ENCODE measurements at places on chromosomes 2 and 18.

- DNase-seq: no peak
Observed at GRCh38 chr2:152470861-152471854, 136.2 kb downstream of the FMNL2 start.

DNA sequence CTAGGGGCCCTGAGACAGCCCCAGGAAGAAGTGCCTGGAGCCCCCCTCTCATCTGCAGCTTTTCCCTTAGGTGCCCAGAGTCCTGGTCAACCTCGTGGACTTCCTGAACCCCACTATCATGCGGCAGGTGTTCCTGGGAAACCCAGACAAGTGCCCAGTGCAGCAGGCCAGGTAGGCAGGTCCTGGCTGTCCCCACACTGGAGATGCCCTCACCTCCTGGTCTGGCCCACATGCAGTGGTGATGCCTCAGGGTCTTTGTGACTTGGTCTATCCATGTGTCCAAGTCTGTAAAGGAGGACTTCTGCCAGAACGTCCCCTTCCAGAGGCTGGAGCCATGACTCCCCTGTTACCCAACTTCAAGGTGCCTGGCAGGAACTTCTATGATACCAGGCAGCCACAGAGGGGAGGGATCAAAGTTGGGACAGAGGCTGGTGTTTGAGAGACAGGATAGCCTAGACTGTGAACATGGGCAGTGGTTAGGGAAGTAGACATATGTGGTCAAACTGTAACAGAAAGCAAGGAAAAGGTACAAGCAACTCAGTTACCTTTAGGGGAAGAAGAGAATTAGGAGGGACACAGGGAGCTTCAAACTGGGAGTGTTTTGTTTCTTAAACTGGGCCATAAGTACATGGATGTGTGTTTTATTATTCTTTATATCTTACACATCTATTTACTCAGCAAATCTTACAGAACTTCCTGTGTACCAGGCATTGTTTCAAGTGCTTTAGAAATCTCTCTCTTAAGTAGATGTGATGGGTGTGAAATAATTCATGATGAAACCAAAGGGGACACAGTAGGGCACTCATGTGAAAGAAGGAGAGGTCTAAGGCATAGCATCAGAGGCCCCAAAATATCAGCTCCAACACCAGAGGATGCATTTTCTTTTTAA, 107.1 kb downstream of the PLB1 start:
- no peak for DNase-seq

GRCh38 chr2:15018814-15019213, 386.3 kb downstream of the LRATD1 start:
- DNase-seq: no peak

- DNase-seq: no peak
Observed at GRCh38 chr2:15750433-15750814, 158.8 kb downstream of the DDX1 start.

DNA sequence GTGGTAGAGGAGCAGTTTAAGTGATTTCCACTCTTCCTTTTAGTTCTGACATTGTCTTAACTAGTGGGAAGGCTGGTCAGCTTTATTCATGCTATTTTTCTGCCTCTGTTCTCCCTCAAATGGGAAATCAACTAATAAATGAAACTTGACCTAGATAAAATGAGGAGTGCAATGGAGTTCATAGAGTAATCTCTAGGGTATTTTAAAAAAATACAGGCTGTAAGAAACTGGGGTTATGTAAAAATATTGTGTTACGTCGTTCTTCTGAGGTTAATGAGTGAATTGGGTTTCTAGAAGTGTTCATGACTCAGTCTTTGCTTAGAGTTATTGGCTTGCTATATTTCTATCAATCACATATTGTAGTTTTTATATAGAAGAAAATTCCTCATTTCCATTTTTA, 734.5 kb downstream of the MBD2 start:
- DNase-seq: no peak

- DNase-seq: no peak
Observed at GRCh38 chr2:98102878-98103277, 15.9 kb downstream of the VWA3B start.

DNA sequence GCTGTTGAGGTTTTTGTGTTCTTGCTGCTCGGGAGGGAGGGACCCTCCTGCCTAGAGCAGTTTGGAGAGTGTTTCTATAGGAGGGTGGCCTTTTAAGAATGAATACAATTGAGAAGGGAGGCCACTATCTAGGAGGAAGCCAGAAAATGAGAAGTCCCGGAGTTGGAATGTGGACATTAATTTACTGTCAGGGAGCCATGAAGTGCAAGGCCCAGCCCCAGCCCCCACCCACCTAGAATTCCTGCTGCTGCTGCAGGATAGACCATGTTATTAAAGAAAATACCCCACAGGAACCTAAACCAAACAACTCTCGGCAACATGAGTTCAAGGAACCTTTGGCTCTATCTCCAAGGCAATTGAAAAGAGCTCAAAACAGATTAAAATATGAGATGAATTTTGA, 46.0 kb downstream of the ZBTB7C start:
- no peak for DNase-seq

- DNase-seq: peak; percentile 91
Observed at GRCh38 chr2:113756355-113757137, at the start of gene SLC35F5. Gene SLC35F5 (minus strand): TSS chr2:113756642. CDS start chr2:113756409, 233 bp downstream.

GRCh38 chr2:240259201-240259923, 118.9 kb upstream of the OTOS start:
- DNase-seq: no peak

GRCh38 chr2:151241224-151241623, 20.4 kb downstream of the RBM43 start:
- DNase-seq: no peak

- no peak for DNase-seq
Observed at GRCh38 chr2:157509744-157510143, 65.9 kb upstream of the CYTIP start.

GRCh38 chr2:20033322-20033721, 18.1 kb downstream of the LAPTM4A start:
- DNase-seq: no peak

- DNase-seq: no peak
Observed at GRCh38 chr2:168030862-168031624, 216.4 kb downstream of the STK39 start.

GRCh38 chr2:65525616-65526231, 93.3 kb upstream of the SPRED2 start:
- no peak for DNase-seq

DNA sequence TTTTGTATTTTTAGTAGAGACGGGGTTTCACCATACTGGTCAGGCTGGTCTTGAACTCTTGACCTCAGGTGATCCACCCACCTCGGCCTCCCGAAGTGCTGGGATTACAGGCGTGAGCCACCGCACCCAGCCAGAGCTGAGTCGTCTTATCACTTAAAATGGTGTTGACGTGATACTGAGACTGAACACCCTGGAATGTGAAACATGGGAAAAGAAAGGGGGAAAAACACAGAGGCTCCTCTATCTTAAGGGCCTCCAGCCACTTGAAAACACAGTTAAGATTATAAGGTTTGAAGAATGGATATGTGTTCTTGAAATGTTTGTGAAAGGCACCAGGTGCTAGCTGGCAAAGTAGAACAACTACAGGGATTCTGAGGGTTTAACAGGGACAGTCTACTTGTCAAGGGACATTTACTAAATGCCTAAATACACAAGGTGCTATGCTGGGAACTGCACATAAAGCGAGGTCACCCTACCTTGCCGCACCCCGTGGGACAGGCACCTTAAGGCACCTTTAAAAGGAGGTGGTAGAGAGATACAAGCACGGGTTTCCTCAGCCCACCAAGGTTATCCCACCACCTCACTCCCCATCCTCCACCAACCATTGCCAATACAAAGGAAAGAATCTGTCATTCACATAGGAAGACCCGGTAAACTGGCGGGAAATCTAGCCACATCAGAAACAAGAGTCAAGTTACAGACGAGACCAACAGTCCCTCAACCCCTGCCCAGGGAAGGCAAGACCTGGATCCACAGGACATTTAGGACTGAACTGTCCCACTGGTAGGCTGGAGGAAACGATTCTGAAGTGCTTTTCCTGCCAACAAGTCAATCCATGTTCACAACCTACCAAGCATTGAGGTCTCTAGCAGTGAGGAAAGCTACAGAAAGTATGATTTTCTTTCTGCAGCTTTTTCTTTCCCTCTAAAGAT, 43.4 kb downstream of the STK39 start:
- DNase-seq: no peak

DNA sequence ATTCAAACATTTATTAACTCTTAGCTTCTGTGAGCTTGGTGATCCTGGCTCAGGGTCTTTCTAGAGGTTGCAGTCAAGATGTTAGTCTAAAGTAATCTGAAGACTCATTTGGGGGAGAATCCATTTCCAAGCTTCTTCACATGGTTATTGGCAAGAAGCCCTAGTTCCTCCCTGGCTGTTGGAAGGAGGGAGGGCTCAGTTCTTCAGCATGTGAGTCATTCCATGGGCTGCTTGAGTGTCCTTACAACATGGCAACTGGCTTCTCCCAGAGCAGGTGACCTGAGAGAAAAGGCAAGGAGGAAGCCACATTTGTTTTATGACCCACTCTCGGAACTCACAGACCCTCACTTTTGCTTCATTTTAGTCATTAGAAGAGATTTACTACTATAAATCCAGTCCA, 10.6 kb upstream of the C2orf74 start:
- no peak for DNase-seq

All from activated T-helper 9 cell treated with anti-CD3 and anti-CD28 coated beads, Interleukin-2, amount 50 U/mL, for 16 hours (primary cell).